Stimulated activated CD8-positive, alpha-beta memory T cell treated with anti-CD3 and anti-CD28 coated beads, Interleukin-7, amount 100 ng/mL, for 1 hour (primary cell): ENCODE measurements at places on chromosomes 1 and 21.

- no peak for DNase-seq
Measured at GRCh38 chr1:50181027-50181663, 72.4 kb downstream of the ELAVL4 start.

DNA sequence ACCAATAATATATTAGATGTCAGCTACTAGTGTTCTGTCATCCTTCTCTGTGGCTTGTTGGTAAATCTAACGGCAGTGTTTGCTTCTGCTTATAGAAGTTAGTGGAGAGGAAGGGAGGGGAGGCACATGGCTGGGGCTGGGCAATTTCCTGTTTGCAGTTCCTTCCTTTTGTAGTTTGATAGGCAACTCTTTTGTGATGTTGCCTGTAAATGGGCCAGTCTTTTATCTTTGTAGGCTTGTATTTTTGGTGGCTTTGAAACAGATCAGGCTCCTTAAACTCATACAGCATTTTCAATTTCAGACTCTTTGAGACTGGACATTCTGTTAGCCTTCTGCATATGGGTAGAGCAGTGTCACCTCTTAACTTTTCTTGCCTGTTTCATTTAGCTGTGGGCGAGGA, 48.1 kb downstream of the CDC14A start:
- DNase-seq = peak; percentile 25

- DNase-seq = no peak
Measured at GRCh38 chr21:37562920-37563640, 196.5 kb downstream of the DYRK1A start.

DNA sequence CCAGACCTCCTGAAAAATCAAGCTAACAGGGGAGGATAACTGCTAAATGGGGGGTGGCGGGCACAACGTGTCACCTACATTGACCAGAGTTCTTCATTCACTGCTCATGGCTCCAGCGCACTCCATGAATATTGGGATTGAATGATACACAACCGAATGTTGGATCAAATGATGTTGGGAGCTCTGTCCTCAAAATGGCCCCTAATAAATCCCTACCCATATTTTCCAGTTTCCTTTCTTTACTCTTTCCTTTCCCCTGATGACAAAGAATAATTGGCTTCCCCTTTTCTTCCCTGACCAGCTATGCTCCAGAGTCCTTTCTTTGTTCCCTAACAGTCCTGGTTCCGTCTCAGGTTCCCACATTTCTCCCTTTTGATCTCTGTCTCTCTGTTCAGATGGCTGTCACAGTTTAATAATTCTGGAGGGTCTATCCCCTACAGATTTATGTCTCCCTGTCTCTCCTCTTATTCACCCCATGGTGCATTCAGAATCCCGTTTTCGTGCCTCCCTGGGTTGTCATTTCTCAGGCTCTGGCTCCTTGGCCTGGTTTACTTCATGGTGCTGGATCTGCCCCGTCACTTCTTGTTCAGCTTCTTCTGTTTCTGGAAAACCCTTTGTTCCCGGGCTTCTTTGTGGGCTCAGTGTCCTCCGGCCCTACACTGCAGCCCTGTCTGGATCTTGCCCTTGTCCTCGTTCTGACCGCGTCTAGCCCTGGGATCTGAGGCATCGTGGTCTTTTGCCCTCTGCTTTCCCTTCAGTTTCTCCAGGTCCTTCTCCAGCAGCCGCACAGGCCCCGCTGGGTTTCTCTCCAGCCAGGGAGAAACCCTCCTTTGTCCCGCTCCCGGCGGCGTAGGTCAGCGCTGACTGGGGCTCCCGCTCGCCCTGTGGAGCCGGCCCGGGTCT, 78.3 kb downstream of the NDUFS5 start:
- no peak for DNase-seq

- DNase-seq = no peak
Measured at GRCh38 chr1:19250629-19251304, 557 bp downstream of the EMC1 start.

DNA sequence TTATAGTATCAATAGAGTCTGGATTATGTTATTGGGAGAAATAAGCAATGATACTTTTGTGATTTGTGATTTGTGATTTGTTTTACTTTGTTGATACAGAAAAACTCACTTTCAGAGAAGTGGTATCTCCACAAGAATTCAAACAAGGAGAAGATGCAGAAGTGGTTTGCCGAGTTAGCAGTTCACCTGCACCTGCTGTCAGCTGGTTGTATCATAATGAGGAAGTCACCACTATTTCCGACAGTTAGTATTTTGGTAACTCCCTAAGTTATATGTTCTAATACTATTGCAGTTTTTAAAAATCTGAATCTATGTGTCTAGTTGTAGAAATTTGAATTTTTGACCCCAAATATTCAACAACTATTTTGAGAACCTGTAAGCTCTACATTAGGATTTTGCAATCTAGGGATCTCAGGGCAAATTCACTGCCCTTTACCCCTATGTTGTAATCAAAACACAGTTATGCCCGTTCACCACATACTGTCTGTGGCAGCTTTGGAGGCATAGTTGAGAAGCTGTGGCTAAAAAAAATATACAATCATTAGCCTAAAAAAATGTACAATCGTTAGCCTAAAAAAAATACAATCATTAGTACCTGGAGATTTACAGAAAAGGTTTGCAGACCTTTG, 288.1 kb downstream of the NCAM2 start:
- DNase-seq = no peak
